ENCODE measurements at places on chromosomes 2 and 18. TPM values are rescaled to one million over a fixed set of nuclear protein-coding genes. Genes with fewer than 3 reads are reported as not detected.

The ACYP2 gene
- total RNA-seq: 8.7 TPM

The LIMS4 gene
- 1.1 TPM for total RNA-seq

The CYP26B1 gene
- total RNA-seq: not detected

The ANKRD62 gene
- total RNA-seq: not detected

The GBX2 gene
- total RNA-seq: not detected

The FBXO48 gene
- 1.4 TPM for total RNA-seq

The MRPL44 gene
- total RNA-seq: 95.0 TPM

The BCL2L11 gene
- total RNA-seq: 6.3 TPM

The C2orf81 gene
- 1.4 TPM for total RNA-seq

The CXCR4 gene
- not detected for total RNA-seq

The TCF4 gene
- 10.6 TPM for total RNA-seq

The GCKR gene
- total RNA-seq: not detected

The LINC00305 gene
- not detected for total RNA-seq

The DYSF gene
- total RNA-seq: 0.34 TPM
